ENCODE measurements at places on chromosomes 3 and 15.
A peak's percentile ranks its signal among the peaks of the same experiment; 100 is the strongest.

DNA sequence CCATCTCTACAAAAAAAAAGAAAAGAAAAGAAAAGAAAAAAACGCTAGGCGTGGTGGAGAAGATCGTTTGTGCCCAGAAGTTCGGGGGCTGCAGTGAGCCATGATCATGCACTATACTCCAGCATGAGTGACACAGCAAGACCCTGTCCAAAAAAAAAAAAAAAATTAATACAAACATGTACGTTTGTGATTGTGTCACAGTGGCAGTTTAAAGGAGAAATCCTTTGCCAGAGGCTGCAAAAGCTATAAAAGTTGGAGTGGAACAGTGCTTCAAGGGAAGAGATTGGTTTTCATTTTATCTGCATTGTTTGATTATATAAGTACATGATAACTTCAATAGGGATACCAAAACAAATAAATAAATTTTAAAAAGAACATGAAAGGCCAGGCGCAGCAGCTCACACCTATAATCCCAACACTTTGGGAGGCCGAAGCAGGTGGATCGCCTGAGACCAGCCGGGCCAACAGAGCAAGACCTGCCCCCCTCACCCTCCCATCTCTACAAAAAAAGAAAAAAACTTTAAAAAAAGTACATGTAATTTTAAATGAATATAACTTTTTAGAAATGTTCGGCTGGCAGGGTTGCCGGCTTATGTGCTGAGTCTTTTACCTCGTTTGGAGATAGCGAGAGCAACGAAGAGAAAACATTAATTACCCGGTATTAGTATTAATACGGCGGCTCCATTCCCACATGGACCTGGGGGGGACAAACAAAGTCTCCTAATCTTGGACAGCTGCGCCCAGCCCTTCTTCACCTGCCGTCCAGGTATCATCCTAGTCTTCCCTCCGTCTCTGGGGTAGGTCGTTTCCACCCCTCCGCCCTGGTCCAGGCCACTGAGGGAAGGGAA, 573 bp upstream of the DIS3L start:
- peak; percentile 39 for DNase-seq

DNA sequence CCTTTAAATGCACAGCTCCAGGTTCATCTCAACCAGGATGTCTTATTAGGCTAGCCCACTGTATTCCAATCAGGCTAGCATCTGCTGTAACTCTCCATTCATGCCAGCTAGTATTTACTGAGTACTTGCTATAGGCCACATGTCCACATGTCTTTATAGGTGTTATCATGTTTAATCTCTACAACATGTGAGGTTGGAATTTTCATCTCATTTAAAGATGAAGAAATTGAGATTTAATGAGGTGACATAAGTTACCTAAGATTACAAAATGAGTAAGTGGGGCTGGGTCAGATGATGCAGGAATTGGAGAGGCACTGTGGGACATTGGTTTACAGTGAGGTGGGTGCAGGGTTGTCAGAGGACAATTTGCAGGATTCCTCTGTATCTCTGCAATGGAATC, 2.9 kb downstream of the IFT122 start:
- DNase-seq: no peak

- peak; percentile 47 for DNase-seq
Observed at GRCh38 chr3:14403619-14404155, 1.3 kb downstream of the SLC6A6 start.

- DNase-seq: no peak
Observed at GRCh38 chr3:116469546-116469945, 24.3 kb upstream of the LSAMP start.

DNA sequence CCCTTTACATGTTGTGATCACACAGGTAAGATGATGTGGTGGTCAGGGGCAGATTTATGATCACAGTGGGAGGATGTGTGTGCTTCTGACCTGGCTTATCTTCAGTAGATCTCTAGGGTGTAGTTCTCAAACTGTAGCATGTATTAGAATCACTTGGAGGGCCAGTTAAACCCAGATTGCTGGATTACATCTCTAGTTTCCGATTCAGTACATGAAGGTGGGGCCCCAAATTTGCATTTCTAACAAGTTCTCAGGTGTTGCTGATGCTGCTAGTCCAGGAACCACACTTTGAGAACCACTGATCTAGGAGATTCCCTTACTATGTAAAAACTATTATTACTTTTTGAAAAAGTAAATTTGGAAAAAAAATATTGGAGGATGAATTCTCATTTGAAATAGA, 199.3 kb upstream of the GOLIM4 start:
- DNase-seq: no peak

- DNase-seq: peak; percentile 71
Observed at GRCh38 chr3:192727032-192727847, at the start of gene FGF12. FGF12 (minus strand) TSS chr3:192727541.

DNA sequence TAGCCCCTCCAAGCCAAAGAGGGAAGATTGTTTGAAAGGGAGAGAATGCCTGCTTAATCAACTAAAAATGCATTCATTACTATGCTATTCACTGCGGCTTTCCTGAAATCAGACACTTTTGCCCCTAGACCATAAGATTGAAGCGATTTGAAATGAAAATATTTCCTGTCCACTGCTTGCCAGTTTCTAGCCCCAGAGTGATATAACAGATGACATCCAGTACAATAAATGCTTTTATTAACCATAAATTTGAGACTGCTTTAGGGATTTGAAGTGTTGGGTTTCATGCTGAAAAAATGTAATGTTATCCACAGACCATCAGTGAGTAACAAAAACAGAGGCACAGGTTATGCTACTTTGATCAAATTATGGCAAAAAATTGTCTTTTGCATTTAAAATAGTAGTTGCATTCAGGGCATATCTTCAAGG, 14.1 kb downstream of the IL17RD start:
- no peak for DNase-seq

GRCh38 chr3:10248184-10248983, at the start of gene TATDN2:
TATDN2 (plus strand) TSS chr3:10248459; CDS start chr3:10249201, 742 bp downstream.
- DNase-seq: peak; percentile 97

DNA sequence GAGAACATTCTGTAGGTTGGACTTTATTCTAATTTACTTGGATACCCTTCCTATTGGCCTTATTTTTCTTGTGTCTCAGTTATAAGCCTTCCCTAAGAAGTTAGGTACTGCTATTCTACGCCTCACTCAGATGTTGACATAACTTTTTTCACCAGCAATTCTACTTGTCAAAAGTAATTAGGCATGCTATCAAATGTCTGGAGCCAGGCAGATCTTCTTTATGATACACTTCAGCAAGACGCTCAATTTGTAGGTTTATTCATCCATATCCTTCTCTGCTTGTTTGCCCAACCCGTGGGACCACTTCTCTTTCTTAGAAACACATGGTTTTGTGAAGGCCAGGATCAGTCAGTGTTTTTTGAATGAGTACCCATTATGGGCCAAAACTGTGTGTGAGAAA, 36.2 kb upstream of the COL8A1 start:
- no peak for DNase-seq

GRCh38 chr3:46209746-46210470, 1.8 kb upstream of the CCR1 start:
- no peak for DNase-seq

Data from HAP-1 (cell line).